ENCODE measurements at places on chromosomes 12 and 14.

GRCh38 chr14:102873546-102874061 lies 48.9 kb upstream of the AMN start:
- no peak for DNase-seq

- DNase-seq, result no peak
These were observed 14.7 kb upstream of the ASIC1 start for GRCh38 chr12:50042693-50043092.

DNA sequence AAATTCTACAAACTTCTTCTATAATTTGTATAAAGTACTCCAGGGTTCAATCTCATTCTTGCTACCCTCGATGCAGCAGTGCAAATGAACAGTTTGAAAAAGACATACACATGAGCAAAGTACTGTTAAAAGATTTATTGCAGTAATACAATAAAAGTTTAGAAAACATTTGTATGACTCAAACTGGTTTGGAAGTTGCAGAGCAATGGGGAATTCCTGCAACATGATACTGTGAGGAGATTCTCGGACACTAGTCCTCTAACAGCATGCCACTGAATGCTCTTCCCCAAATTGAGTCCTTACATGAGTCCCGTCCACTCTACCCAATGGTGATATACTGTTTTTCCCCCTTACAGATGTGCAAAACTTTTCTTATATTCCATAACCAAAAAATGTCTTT lies 45.4 kb downstream of the ATG14 start:
- DNase-seq, result no peak

- DNase-seq, result no peak
These were observed 978.8 kb downstream of the FSCB start for GRCh38 chr14:43528321-43528720.

GRCh38 chr14:49895480-49895879 lies 2.6 kb downstream of the ARF6 start:
- DNase-seq, result no peak

DNA sequence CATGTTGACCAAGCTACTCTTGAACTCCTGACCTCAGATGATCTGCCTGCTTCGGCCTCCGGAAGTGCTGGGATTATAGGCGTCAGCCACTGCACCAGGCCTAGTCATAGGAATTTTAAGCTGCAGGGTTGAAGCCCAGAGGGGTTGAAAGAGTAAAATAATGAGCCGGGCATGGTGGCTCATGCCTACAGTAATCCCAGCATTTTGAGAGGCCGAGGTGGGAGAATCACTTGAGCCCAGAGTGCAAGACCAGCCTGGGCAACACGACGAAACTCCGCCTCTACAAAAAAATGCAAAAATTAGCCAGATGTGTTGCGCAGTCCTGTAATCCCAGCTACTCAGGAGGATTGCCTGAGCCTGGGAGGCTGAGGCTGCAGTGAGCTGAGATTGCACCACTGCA lies 69.6 kb downstream of the GALNT8 start:
- DNase-seq, result no peak

All from amniotic stem cell (primary cell).